ENCODE measurements at places on chromosomes 6 and 20. TPM values are rescaled to one million over a fixed set of nuclear protein-coding genes. Genes with fewer than 3 reads are reported as not detected.

- peak; percentile 28 for DNase-seq
Measured at GRCh38 chr6:27280064-27280539, 32.0 kb downstream of the POM121L2 start.

DNA sequence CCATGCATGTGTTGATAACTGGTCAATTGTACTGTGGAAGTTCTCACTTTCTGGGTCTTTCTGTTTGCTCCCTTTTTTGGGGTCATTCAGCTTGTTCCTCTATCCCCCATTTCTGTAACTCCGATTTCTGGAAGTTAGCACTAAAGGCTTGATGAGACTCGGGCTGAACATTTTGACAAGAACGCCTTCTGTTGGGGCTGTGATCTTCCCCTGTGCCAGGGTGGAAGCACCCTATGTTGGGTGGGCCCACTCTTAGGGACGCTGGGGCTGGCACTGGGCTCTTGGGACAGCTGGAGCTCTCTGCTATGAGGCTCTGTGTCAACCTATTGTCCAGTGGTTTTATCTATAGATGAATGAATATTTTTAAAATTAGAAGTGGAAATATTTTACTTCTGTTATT, 60.1 kb upstream of the FRMD1 start:
- DNase-seq, result peak; percentile 5

GRCh38 chr6:79610306-79611009, 20.7 kb upstream of the SH3BGRL2 start:
- no peak for DNase-seq

DNA sequence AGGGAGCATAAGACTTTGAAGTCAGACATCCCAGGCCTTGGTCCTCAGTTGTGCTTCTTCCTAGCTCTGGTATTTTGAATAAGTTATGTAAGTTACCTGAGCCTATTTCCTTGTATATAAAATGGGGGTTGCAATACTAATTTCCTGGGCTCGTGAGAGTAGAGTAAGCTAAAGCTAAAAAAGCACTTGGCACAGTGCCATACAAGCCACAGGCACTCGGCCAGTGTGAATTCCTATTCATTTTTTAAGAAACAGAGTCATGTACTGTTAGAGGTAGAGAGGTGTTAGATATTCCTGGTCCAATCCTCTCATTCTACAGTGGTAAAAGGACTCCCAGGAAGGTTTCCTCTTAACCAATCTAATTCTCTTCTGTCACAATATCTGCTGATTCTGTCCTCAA, 79.6 kb upstream of the EPB41L1 start:
- no peak for DNase-seq

DNA sequence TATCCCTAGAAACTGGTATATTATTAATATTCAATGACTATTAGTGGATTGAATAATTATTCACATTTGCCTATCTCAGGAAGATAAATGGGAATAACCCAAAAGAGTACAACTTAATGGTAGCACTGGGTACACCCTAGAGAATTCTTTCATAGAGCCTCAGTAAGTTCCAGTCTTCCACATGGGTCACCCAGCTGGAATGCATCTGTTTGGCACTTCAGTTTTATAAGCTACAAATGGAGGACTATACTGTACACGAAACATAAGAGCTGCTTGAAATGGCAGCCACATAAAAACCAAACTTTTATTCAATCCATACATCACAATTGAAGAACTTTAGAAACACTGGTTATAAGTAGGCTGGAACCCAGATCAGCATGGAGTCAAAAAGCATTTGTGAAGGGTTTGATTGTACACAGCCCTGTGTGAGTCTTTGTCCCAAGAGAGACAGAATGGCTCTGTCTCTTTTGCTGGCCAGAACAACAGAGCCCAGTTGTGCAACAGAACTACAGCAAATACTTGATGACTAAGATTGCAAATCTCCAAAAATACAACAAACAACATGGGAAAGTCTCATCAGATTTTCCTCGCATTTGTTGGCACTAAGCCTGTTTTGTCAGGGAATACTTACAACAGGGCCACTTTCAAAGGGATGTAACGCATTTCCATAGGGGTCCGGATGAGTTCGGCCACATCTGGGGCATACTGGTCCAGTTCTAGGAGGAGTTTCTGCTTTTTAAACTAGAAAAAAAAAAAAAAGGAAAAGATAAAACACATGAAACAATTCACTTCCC, 39.5 kb downstream of the PIGU start:
- no peak for DNase-seq

The ERVFRD-1 gene
- 0.12 TPM for total RNA-seq
